ENCODE measurements at places on chromosomes 1 and 21.

- peaks cover 4% of the 10 kb centered on the region for H3K4me1 ChIP-seq
- no peak for DNase-seq
- no peaks in the 10 kb centered on the region for H3K36me3 ChIP-seq
- H3K4me3 ChIP-seq, result no peak overlapping the region
- no peak overlapping the region for H3K27ac ChIP-seq
- H3K27me3 ChIP-seq, result no peaks in the 10 kb centered on the region
These were observed 42.1 kb upstream of the DEPDC1 start for GRCh38 chr1:68538941-68539340.

- H3K36me3 ChIP-seq, result no peaks in the 10 kb centered on the region
- no peak overlapping the region for H3K27ac ChIP-seq
These were observed 16.0 kb downstream of the CHD5 start for GRCh38 chr1:6163973-6164617.

DNA sequence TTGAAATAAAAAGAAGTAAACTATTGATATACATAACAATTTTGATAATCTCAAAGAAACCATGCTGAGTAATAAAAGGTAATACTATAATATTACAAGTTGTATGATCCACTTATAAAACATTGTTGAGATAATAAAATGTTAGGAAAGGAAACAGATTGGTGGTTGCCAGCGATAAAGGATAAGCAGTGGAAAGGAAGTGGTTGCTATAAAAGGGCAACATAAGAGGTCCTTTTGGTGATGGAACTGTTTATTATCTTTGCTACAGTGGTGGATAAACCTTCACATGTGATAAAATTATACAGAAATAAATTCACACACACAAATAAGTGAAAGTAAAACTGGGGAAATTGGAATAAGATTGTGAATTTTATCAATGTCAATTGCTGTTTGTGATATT is 15.1 kb downstream of the OR6F1 start:
- H3K27me3 ChIP-seq, result no peaks in the 10 kb centered on the region
- H3K4me1 ChIP-seq, result no peaks in the 10 kb centered on the region
- no peak overlapping the region for H3K4me3 ChIP-seq
- H3K36me3 ChIP-seq, result no peaks in the 10 kb centered on the region
- H3K27ac ChIP-seq, result no peak overlapping the region

GRCh38 chr1:159890390-159890789 is 9.6 kb downstream of the CFAP45 start:
- peaks cover 19% of the 10 kb centered on the region for H3K4me1 ChIP-seq
- DNase-seq, result no peak
- no peaks in the 10 kb centered on the region for H3K27me3 ChIP-seq
- H3K27ac ChIP-seq, result peak overlapping the region; percentile 91
- H3K36me3 ChIP-seq, result no peaks in the 10 kb centered on the region

DNA sequence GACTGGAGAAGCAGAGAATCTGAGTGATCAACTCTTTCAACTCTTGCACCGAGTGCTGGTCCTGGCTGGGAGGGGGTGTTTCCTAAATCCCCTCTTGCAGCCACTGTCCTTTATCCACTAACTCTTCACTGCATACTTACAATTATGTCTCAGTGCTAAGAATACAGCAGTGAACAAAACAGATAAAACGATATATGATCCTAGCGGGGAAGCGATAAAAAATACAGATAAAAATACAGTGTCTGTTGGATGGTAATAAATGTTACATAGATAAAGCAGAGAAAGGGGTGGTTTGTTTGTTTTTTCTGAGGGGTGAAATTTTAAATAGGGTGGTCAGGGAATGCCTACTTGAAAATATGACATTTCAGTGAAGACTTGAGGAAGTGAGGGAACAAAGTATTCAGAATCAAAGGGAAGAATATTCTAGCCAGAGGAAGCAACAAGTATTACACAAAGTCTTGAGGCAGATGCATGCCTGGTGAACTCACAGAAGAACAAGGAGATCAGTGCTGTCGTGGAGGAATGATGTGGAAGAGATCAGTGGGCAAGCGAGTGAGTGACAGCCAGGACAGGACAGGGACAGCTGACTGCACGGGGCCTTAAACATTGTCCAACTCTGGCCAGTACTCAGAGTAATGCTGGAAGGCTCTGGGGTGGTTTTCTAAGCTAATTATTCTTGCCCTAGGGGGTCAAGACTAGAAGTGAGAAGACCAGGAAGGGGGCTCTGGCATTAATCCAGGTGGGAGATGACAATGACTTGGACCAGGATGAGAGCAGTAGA is 110.0 kb downstream of the APP start:
- H3K4me3 ChIP-seq, result no peak overlapping the region
- no peak overlapping the region for H3K27ac ChIP-seq
- peaks cover 8% of the 10 kb centered on the region for H3K36me3 ChIP-seq
- H3K27me3 ChIP-seq, result no peaks in the 10 kb centered on the region
- no peak for DNase-seq
